Activated CD4-positive, CD25-positive, alpha-beta regulatory T cell treated with anti-CD3 and anti-CD28 coated beads, Interleukin-2, amount 50 U/mL, for 72 hours (primary cell): ENCODE measurements at places on chromosomes 6 and 20.

- DNase-seq, result no peak
These were observed 156.4 kb upstream of the ECI2 start for GRCh38 chr6:4291453-4292403.

- no peak for DNase-seq
These were observed 3.0 kb downstream of the BAK1 start for GRCh38 chr6:33577106-33577535.

- no peak for DNase-seq
These were observed 70.8 kb upstream of the CD93 start for GRCh38 chr20:23156842-23157423.

DNA sequence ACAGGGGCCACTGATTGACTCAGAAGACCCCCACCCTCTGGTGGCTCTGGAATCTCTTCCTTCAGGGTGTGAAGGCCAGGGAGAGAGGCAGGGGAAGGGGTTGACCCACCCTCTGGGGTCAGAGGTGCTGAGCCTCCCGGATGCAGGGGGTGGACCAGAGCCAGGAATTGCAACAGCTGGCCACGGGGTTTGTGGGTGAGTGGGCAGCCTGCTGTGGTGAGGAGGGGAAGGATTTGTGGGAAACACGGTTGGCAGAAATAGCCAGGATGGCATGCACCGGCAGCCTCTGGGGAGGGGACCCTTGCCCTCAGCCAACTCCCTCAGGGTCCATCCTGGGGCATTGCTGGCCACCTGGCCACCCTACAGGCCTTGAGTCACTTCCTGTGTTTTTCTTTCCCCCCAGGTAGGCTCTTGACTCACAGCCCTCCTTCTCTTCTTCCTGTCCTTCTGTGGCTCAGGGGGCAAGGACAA lies 92.8 kb downstream of the MRPL14 start:
- no peak for DNase-seq

DNA sequence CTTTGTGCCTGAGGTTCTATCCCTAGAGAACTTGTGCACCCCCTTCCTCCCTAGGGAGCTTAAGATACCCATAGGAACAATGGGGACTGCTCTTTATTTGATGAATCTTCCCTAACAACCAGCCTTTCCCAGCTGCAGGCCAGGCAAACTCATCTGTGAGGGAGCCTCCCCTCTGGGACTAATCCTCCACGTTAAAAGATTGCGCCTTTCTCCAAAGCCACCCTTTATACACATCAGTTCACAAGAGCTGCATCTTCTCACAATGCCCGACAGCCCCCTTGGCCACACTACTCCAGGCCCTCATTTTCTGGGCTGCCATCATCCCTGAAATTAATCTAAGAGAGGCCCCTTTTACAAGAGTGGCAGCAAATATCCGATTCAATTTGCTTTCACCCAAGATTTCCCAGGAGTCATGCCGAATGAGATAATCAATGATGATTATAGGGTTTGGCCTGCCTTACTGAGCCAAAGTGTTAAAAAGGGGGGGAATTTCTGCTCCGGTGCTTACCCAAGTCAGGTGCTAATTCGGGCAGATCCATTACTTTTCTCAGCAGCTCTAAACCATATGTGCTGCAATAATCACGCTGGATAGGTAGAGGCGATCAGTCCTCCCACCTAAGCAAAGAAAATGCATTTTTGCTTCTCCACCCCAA lies 336.5 kb downstream of the KIF16B start:
- DNase-seq, result no peak

- DNase-seq, result no peak
These were observed 49.2 kb downstream of the HLA-DPB1 start for GRCh38 chr6:33124947-33125346.

DNA sequence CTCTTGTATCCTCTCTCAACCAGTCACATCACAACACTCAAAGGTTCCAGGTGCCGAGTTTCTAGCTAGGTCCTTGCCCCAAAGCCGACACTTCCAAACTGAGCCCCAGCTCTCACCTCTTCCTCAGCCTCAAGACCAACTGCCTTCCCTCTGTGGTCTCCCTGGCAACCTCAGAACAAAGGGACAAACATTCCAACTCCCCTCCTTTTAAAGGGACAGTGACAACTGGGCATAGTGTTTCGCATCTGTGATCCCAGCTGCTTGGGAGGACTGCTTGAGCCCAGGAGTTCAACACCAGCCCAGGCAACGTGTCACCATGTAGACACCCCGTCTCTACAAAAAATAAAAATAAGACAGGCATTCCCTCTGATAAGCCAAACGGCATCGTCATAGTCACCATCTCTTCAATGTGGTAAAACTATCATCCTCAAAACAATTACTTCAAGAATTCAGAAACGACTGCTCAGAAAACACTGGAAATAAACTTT lies 11.3 kb downstream of the DIDO1 start:
- no peak for DNase-seq

DNA sequence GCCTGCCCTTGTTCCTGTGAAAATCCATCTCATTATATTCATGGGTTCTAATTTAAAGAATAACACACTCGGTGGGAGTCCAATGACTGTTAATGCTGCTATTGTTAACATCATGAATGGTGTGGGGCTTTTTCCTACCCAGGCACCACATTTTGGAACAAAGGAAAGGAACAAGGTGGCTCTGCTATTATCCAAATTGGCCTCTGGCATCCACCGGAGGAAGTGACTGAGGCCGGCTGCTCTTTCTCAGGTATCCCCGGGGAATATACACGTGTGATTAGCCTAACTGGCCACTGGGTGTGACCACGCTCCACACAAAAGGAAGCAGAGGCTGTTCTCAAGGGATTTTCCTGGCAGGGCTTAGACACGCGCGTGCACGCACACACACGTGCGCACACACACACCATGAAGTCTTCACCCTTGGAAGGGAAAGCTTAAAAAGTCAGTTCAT lies 601.2 kb upstream of the ARID1B start:
- DNase-seq, result no peak

DNA sequence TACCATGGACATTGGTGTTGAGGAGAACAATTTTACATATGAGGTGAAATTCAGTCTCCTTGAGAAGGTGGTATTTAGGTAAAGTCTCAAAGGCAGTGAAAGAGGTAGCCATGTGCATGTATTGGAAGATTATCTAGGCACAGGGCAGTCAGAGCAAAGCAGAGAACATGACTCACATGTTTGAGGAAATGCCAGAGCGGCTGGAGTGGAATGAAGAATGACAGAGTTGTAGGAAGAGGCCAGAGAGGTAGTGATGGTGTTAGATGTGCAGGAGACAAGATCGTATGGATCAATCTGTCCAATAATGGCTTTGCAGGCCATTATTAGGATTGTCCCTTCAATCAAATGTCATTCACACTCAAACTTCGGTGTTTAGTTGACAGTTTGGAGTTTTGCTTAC lies 449.4 kb upstream of the PTCHD4 start:
- DNase-seq, result no peak

- DNase-seq, result no peak
These were observed 1.3 kb upstream of the CNR1 start for GRCh38 chr6:88167352-88167937.

DNA sequence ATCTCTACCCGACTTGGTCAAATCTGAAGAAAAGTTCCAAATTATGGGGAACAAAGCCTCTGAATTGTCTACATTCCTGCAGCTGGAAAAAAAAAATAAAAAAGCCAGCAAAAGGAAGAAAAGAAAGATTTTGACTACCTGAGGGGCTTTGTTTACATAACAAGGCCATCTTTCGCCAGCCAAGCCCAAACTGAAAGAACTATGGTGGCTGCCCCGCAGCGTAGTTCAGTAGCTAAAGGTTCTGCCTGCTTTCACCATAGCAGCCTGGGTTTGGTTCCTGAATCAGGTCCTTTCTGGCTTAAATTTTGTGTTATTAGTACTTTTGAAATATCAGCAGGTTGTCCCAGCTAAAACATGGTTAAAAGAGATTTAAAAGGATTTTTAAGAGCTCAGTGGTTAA lies 35.4 kb downstream of the ZNF133 start:
- no peak for DNase-seq

GRCh38 chr20:8291873-8292272 lies 159.8 kb downstream of the PLCB1 start:
- no peak for DNase-seq

DNA sequence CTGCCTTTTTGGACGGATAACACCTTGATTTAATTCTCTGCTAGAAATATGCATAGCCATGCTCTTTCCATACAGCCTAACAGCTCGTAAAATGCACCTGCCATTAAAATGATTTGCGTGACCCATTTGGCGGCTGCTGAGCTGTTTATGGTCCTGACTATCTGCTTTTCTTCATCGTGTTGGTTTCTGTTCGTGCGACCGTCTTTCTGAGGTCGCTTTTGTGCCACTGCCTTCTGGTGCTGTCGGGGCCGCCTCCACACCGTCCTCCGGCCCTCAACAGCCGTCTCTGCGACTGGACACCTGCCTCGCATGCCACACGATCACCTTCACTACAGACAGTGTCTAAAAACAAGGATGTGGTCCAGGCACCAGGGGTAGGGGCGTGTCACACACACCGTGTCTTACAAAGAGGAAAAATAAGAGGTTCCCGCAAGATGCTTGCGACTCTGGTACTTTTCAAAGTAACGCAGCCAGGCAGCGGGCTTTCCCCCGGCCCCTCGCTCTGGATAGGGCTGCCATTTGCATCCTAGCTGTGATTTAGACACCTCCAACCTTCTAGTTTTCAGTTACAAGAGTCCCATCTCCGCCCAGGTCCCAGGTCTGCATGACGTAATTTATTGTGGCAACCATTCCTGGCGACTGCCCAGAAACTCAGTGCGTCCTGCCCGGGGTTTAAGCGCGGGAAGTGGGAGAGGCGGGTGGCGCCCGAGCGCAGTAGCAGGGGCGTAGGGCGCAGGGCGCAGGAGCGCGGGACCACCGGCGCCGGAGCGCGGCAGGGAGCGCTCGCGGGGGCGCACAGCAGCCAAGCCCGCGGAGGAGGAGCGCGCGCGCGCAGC lies at the start of gene STMND1:
STMND1 (plus strand) TSS at position 629 of the 836 bp plus-strand sequence. CDS start 208 bp downstream, outside the sequence.
- no peak for DNase-seq

DNA sequence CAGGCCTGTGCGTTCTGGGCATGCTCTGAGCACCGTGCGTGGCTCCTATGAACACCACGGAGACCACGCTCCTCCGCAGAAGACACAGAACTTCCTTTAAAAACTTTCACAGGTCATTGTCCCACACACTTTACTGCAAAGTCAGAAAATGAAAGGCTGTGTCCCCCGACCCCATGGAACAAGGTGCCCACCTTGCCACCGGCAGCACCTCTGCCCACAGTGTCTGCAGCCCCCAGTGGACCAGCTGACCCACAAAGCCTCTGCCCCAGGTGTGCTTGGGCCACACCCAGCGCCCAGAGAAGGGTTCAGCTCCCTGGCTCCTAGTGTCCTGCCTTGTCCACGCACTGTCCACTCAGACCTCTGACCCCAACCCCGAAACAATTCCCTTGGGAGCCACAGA lies 8.7 kb downstream of the TAF4 start:
- no peak for DNase-seq
